ENCODE measurements at places on chromosomes 6 and 20.

GRCh38 chr20:32960222-32960518 is 44.1 kb downstream of the SUN5 start:
- peaks cover 11% of the 10 kb centered on the region for H3K36me3 ChIP-seq
- DNase-seq, result no peak
- H3K4me3 ChIP-seq, result no peak overlapping the region
- no peak overlapping the region for H3K27ac ChIP-seq
- no peaks in the 10 kb centered on the region for H3K27me3 ChIP-seq
- H3K4me1 ChIP-seq, result peaks cover 8% of the 10 kb centered on the region

- no peak overlapping the region for H3K27ac ChIP-seq
- H3K4me3 ChIP-seq, result no peak overlapping the region
- no peaks in the 10 kb centered on the region for H3K36me3 ChIP-seq
- H3K27me3 ChIP-seq, result peaks cover under 1% of the 10 kb centered on the region
- DNase-seq, result no peak
- H3K4me1 ChIP-seq, result no peaks in the 10 kb centered on the region
These were observed 123.4 kb downstream of the MAFB start for GRCh38 chr20:40565682-40566040.

DNA sequence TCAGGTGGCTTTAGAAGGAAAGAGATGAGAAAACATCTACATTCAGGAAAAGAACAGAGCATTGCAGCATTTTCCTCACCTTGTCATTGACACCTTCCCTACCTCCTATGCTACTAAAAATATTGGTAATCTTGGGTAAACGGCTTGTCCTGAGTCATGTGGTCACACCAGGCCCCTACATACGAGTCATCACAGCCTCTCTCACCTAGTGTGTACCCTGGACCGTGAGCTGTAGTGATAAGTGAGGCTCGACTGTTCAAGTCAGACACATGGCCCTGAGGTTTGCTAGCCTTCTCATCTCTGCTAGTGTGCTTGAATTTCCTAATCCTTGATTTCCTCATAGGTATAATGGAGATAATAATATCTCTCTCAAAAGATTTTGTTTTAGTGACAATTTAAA is 29.6 kb upstream of the TMEM244 start:
- peak overlapping the region; percentile 44 for H3K27ac ChIP-seq
- H3K36me3 ChIP-seq, result no peaks in the 10 kb centered on the region
- H3K4me3 ChIP-seq, result no peak overlapping the region
- DNase-seq, result no peak

GRCh38 chr6:157535340-157536222 is 154.6 kb downstream of the ZDHHC14 start:
- no peak overlapping the region for H3K27ac ChIP-seq
- H3K27me3 ChIP-seq, result no peaks in the 10 kb centered on the region
- no peaks in the 10 kb centered on the region for H3K36me3 ChIP-seq
- no peak for DNase-seq
- H3K4me1 ChIP-seq, result peaks cover 34% of the 10 kb centered on the region

DNA sequence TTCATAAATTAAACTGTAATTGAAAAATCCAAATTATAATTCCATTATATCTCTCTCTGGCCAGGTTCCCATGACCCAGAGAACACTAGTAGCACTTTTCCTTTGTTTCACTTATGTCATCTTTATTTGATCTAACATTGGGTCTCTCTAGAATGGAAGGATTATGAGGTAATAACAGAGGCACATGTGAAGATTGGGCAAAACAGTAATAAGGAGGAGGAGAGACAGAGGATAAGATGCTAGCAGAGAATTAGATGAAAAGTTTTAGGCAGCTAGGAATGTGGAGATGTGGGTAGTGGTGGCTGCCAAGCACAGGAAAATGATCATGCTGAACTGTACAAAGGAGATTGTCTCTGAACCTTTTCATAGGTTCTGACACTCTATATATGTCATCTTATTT is 3.3 kb downstream of the TAB2 start:
- H3K36me3 ChIP-seq, result no peaks in the 10 kb centered on the region
- H3K4me3 ChIP-seq, result peak overlapping the region; percentile 54
- no peak for DNase-seq
- H3K27me3 ChIP-seq, result no peaks in the 10 kb centered on the region

DNA sequence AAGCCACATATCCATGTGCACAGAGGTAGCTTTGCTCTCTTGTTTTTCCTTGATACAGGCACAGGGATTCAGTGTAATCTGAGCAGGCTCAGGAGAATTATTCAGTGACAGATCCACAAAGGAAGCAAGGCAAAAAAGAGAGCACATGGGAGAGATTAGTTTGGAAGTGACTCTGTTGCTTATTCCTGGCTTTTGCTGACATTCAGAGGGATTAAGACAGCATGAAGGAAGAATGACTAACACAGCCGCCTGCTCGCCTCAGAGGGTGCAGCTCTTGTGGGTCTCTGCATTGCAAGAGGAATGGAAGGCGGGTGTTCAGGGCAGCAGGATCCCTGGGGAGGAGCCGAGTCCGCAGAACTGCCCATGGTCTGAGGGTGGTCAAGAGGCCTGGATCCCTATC is 203.4 kb upstream of the KCNQ5 start:
- DNase-seq, result no peak
- H3K4me1 ChIP-seq, result no peaks in the 10 kb centered on the region
- peaks cover 5% of the 10 kb centered on the region for H3K27me3 ChIP-seq
- H3K4me3 ChIP-seq, result no peak overlapping the region
- no peak overlapping the region for H3K27ac ChIP-seq

- no peak overlapping the region for H3K4me3 ChIP-seq
- H3K36me3 ChIP-seq, result peaks cover 5% of the 10 kb centered on the region
- no peak for DNase-seq
- H3K27me3 ChIP-seq, result no peaks in the 10 kb centered on the region
These were observed 39.1 kb downstream of the PGM3 start for GRCh38 chr6:83153883-83154521.

DNA sequence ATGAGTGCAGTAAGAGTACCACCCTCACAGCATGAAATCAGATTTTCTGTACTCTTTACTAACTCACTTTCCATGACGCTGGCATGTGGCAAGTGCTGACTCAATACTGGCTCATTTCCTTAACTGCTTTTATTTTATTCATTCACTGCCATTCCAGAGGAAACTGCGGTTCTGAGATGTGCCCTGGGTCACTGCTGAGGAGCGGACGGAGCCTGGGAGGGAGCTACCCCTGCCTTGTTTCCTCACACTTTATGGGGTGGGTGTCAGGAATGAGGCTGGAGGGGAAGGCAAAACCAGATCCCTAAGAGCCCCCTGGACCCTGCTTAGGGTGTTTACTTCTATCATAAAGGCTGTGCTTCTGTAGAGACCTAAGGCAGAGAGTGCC is 14.4 kb downstream of the NT5E start:
- H3K27ac ChIP-seq, result no peak overlapping the region
- peaks cover 7% of the 10 kb centered on the region for H3K4me1 ChIP-seq
- no peak for DNase-seq
- peaks cover 3% of the 10 kb centered on the region for H3K27me3 ChIP-seq

DNA sequence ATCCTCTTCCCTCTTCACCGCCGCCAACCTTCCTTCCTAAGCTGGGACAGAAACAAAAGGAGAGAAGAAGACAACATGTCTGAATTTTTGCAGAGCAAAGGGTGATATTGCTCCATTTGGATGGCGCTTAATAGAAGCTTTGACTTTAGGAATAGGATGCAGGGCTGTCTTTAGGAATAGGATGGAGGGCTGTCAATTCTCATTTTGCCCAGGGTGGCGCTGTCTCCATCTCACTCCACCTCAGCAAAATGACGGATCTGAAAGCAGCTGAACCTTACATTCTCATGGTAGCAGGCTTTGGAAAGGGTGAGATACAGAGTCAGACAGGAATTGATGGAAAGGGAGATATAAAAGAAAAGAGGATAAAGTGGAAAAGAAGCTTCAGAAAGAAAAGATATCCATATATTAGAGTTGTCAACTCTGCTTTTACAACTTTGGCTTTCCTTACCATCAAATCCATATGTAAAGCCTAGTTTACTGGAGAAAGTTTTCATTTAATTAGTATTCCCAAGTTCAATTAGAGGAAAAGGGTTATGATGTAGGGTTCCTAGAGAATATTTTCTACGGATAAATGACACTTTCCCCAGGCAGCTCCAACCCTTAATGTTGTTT is 2.4 kb downstream of the MTCL3 start:
- peak overlapping the region; percentile 87 for H3K4me3 ChIP-seq
- peaks cover 11% of the 10 kb centered on the region for H3K36me3 ChIP-seq
- DNase-seq, result peak; percentile 61
- H3K4me1 ChIP-seq, result peaks cover 56% of the 10 kb centered on the region
- no peak overlapping the region for H3K27ac ChIP-seq

DNA sequence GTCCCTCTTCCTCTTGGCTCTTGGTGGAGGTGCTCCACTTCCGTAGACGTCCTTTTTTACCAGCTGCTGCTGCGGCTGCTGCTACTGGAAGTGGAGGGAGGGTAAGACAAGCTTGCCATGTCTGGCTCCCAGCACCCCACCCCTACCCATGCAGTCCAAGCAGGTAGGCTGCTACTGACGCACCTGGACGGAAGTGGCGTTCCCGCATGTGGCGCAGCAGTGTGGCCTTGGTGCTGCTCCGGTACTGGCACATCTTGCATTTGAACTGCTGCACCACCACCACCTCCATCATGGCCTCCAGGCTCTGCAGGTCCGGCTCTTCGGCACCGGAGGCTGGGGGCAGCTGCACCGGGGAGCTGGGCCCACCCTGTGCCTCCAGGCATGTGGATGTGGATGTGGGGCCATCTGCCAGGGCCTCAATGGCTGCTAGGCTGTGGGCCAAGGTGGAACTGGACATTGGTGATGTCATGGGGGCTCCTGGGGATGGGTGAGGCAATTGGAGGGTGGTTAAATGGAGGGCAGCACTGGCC is 4.4 kb downstream of the ZNF335 start:
- no peak overlapping the region for H3K4me3 ChIP-seq
- H3K27ac ChIP-seq, result no peak overlapping the region
- DNase-seq, result no peak
- peaks cover 16% of the 10 kb centered on the region for H3K4me1 ChIP-seq

GRCh38 chr6:104623052-104623690 is 236.5 kb downstream of the HACE1 start:
- peaks cover 5% of the 10 kb centered on the region for H3K4me1 ChIP-seq
- no peak overlapping the region for H3K4me3 ChIP-seq
- DNase-seq, result no peak
- no peaks in the 10 kb centered on the region for H3K36me3 ChIP-seq
- no peaks in the 10 kb centered on the region for H3K27me3 ChIP-seq

DNA sequence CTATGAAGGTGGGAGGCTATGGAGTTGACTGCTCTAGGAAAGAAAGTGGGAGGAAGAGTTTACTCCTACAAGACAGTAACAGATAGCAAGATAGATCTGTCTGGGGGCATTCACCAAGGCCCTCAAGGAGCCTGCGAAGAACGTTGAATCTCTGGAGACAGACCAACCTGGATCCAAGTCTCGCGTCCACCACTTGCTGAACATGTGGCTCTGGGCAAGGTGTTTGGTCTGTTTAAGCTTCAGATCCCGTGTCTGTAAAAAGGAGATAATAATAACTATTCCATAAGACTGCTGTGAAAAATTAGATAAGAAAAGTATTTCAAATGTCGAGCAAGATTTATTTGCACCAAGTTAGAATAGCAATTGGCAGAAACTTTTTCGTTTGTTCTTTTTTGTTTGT is 8.1 kb upstream of the EEF1A1 start:
- H3K4me3 ChIP-seq, result no peak overlapping the region
- no peak for DNase-seq
- no peaks in the 10 kb centered on the region for H3K36me3 ChIP-seq

DNA sequence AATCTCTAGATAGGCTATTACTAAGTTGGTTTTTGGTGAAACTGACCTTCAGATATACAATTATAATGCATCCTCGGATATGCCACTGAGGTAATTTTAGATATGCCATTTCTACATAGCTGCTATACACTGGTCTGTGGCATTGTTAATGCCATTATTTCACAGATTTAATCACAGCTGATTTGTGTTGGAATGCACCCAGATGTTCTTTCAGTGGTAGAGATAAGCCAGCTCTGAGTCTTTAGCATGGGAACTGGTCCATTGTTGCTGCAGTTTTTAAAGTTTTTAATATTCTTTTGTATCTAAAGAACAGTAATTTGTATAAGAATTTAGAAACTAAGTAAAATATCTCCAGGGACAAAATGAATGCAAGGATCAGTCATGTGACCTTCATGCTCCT is 6.8 kb downstream of the TMX4 start:
- DNase-seq, result no peak
- no peaks in the 10 kb centered on the region for H3K27me3 ChIP-seq
- no peak overlapping the region for H3K4me3 ChIP-seq
- H3K4me1 ChIP-seq, result peaks cover 11% of the 10 kb centered on the region

GRCh38 chr20:38156888-38157634 is 8.0 kb downstream of the TGM2 start:
- H3K4me1 ChIP-seq, result peaks cover 21% of the 10 kb centered on the region
- DNase-seq, result no peak
- no peaks in the 10 kb centered on the region for H3K27me3 ChIP-seq
- H3K27ac ChIP-seq, result no peak overlapping the region
- no peak overlapping the region for H3K4me3 ChIP-seq

GRCh38 chr6:35055891-35056290 is 85.2 kb downstream of the TCP11 start:
- no peak overlapping the region for H3K4me3 ChIP-seq
- no peak overlapping the region for H3K27ac ChIP-seq
- H3K36me3 ChIP-seq, result no peaks in the 10 kb centered on the region
- peaks cover 44% of the 10 kb centered on the region for H3K4me1 ChIP-seq
- DNase-seq, result no peak

- no peak overlapping the region for H3K4me3 ChIP-seq
- no peaks in the 10 kb centered on the region for H3K27me3 ChIP-seq
- H3K4me1 ChIP-seq, result no peaks in the 10 kb centered on the region
- no peak for DNase-seq
These were observed 21.6 kb upstream of the MYB start for GRCh38 chr6:135159531-135159930.

- peaks cover 19% of the 10 kb centered on the region for H3K4me1 ChIP-seq
- no peaks in the 10 kb centered on the region for H3K36me3 ChIP-seq
- H3K4me3 ChIP-seq, result no peak overlapping the region
These were observed 4.2 kb upstream of the TTPAL start for GRCh38 chr20:44471481-44471882.

GRCh38 chr20:52824494-52825216 is 147.5 kb upstream of the TSHZ2 start:
- H3K4me3 ChIP-seq, result no peak overlapping the region
- H3K36me3 ChIP-seq, result peaks cover under 1% of the 10 kb centered on the region
- no peaks in the 10 kb centered on the region for H3K27me3 ChIP-seq
- no peaks in the 10 kb centered on the region for H3K4me1 ChIP-seq
- no peak overlapping the region for H3K27ac ChIP-seq

GRCh38 chr20:37189416-37190016 is 10.2 kb upstream of the MROH8 start:
- no peak overlapping the region for H3K27ac ChIP-seq
- H3K27me3 ChIP-seq, result no peaks in the 10 kb centered on the region
- peaks cover 25% of the 10 kb centered on the region for H3K4me1 ChIP-seq
- H3K36me3 ChIP-seq, result peaks cover 16% of the 10 kb centered on the region
- DNase-seq, result no peak
- H3K4me3 ChIP-seq, result no peak overlapping the region

- H3K36me3 ChIP-seq, result no peaks in the 10 kb centered on the region
- no peak overlapping the region for H3K4me3 ChIP-seq
- DNase-seq, result no peak
- no peak overlapping the region for H3K27ac ChIP-seq
- peaks cover 32% of the 10 kb centered on the region for H3K27me3 ChIP-seq
- H3K4me1 ChIP-seq, result no peaks in the 10 kb centered on the region
These were observed 18.8 kb downstream of the PRR18 start for GRCh38 chr6:166289207-166290060.

- peaks cover 22% of the 10 kb centered on the region for H3K4me1 ChIP-seq
- H3K4me3 ChIP-seq, result no peak overlapping the region
- DNase-seq, result no peak
- peak overlapping the region; percentile 59 for H3K27ac ChIP-seq
- H3K27me3 ChIP-seq, result no peaks in the 10 kb centered on the region
These were observed 428.8 kb upstream of the ARID1B start for GRCh38 chr6:156348424-156348823.

Measured in neural crest cell (in vitro differentiated cells).